ENCODE measurements at places on chromosomes 13 and 19. TPM values are rescaled to one million over a fixed set of nuclear protein-coding genes. Genes with fewer than 3 reads are reported as not detected.

DNA sequence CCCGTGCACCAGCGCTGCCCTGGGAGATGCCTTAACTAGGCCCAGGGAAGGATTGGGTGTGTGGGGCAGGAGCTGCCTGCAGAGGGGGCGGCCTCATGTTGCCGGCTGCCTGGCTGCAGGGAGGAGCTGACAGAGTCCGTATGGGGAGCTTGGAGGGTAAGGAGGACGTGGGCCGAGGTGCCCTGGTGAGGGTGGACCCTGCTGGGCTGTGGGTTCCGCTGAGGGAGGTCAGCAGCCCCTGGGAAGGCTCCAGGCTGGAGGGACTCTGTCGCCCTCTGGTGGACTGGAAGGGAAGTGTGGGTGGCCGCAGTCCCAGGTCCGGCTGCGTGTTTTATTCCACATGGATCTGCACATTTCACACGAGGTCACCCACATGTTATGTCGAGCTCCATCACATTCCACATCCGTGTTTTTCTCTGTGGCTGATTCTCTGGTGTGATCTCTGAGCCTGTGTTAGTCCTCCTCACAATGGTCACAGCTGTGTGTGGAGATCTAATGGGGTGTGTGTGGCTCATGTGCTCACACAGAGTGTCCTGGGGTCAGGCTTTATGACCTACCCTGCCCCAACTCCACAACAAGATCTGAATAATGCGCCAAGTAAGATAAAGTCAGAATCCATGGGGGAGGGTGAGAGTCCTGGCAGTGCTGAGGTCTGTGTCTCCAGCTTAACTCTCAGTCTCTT lies 1.8 kb upstream of the CEACAM8 start:
- DNase-seq: no peak

- DNase-seq: no peak
These were observed 43.6 kb downstream of the SIPA1L3 start for GRCh38 chr19:37950471-37951175.

DNA sequence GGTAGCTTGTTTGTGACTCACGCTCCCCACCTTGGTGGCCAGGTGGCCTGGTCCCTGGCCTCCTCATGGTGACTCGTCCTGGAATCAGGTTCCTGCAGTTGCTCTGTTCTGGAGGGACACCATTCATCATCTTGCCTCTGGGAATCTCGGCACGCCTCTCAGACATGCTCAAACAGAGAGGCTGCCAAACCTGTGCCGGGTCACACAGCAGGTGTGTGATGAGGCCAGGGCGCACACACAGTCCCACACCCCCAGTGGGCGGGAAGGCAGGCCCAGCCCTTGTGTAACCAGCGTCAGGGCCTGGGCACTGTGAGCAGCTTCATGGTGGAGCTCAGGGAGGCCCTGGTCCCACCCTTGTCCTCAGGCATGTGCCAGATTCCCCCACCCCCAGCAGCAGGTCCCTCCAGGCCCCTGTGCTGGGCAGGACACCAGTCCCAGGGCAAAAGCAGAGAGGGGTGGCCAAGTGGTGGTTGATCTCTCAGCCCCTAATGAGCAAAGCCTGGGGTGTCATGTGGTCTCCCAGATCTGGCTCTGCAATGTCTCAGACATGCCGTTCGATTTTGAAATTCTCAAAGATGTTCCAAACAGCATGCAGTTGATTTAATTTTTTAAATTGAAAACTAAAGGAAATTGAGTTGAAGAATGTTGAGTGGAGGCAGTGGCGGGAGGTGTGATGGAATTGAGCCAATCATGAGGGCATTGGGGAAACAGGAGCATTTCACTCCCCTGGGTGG lies 12.1 kb downstream of the CEBPA start:
- DNase-seq: no peak

Gene CTXN1
- total RNA-seq: 1.5 TPM

Gene CYP2F1
- total RNA-seq: not detected

Gene FGF9
- total RNA-seq: 2.1 TPM

Gene ZNF77
- 6.1 TPM for total RNA-seq

All from sciatic nerve (tissue), 2 donors.